IMR-90 (cell line): ENCODE measurements at places on chromosomes 7 and 10. TPM values are rescaled to one million over a fixed set of nuclear protein-coding genes. Genes with fewer than 3 reads are reported as not detected.

Gene STEAP2
- total RNA-seq: 3.9 and 4.2 TPM in 2 replicates

- no peak for DNase-seq
These were observed 14.5 kb downstream of the XRCC2 start for GRCh38 chr7:152661479-152661878.

Gene FZD8
- 3.6 and 4.4 TPM in 2 replicates for total RNA-seq

Gene SEMA3E
- 0.72 and 1.1 TPM in 2 replicates for total RNA-seq

GRCh38 chr10:125407000-125407502 is 246.7 kb upstream of the CTBP2 start:
- DNase-seq: peak; percentile 51

DNA sequence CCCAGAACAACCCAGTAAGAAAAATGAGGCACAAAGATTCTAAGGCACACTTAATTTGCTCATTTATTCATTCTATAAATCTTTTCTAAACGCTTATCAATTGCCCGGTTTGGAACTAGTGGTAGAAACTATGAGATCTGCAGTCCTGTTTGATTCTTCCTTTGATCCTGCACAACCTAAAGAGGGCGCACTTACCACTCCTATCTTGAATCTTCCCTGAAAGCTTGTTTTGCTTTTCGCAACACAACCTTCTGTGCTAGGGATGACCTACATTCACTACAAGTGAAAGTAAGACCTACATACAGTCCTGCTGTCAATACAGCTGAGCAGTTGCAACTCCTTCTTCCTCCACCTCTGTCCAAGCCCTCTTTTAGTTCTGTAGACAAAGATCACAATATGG is 12.6 kb upstream of the ARL4A start:
- DNase-seq: peak; percentile 61

Gene GAD2
- total RNA-seq: not detected in 2 replicates

Gene ZNF853
- 3.3 and 3.4 TPM in 2 replicates for total RNA-seq

GRCh38 chr7:137925091-137925490 is 76.8 kb downstream of the CREB3L2 start:
- peak; percentile 56 for DNase-seq

GRCh38 chr10:72276013-72276387 is 2.3 kb downstream of the DDIT4 start:
- DNase-seq: no peak

DNA sequence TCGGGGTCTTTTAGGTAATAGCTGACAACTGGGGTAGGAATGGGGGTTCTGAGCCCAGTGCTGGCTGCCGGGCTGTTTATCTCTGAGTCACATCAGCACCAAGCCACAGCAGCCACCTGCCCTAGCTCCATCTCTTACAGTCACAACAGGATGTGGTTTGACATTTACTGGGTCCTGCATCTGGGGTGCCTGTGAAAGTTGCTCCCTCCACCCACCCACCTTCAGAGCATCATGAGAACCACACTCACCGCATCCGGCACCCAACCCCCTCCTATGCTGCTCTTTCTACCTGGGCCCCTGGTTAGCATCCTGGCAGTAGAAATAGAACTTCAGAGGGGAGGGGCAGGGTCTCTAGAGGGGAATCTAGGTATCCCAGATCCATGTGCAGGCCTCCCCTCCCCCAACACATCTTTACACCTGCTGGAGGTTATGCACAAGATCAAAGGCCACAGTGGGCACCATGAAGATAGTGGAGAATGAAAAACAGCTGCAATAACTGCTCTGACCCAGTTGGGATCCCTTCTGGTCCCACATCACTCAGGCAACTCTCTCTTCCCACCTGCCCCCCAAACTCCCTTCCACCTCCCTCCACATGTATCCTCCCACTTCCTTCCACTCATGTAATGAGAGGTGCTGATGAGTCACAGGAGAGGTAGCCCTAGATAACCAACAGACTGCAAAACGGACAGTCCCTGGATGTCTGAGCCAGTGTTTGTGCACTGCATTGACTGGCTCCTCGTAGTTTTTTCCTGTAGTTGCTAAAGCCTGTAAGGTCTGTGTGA is 38.2 kb downstream of the PRSS2 start:
- peak; percentile 7 for DNase-seq

DNA sequence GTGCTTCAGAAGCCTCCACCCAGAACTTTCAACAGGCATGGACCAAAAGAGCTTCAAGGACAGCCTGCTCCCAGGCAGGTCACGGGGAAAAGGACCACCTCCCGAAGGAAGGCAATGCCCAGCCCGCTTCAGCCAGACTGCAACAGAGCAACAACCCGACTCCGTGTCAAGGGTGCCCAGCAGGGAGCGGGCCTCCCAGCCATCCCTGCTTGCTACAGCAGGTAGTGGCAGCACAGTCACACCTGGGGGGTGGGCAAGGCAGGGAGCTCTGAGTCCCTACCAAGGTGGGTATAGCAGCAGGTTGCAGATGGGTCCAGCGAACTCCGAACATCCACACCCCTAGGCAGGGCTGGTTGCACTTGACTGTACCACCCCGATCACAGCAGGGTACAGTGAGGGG is 467.8 kb upstream of the PFKP start:
- DNase-seq: no peak

DNA sequence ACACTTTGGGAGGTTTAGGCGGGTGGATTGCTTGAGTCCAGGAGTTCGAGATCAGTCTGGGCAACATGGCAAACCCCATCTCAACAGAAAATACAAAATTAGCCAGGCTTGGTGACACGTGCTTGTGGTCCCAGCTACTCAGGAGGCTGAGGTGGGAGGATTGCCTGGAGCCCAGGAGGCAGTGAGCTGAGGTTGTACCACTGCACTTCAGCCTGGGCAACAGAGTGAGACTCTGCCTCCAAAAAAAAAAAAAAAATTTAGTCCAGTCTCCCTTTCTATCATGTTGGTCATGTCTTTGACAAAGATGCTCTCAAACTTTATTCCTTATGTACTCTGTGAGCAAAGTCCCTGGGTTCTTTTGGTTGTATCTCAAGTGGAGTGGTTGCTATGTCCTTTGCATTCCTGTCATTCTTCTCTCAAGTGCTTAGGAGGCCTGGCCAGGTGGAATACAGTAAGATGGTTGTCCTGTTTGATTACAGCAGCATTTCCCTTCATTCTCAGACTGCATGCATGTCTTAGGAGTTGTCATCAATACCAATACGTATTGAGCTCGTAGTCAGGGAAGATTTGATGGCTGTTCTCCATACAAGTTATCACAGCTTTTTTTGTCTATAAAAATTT is 85.7 kb downstream of the MMRN2 start:
- DNase-seq: peak; percentile 58

GRCh38 chr7:158010961-158011693 is 576.5 kb downstream of the PTPRN2 start:
- no peak for DNase-seq
